LoVo (cell line): ENCODE measurements at places on chromosomes 7 and 10.
A peak's percentile ranks its signal among the peaks of the same experiment; 100 is the strongest.

DNA sequence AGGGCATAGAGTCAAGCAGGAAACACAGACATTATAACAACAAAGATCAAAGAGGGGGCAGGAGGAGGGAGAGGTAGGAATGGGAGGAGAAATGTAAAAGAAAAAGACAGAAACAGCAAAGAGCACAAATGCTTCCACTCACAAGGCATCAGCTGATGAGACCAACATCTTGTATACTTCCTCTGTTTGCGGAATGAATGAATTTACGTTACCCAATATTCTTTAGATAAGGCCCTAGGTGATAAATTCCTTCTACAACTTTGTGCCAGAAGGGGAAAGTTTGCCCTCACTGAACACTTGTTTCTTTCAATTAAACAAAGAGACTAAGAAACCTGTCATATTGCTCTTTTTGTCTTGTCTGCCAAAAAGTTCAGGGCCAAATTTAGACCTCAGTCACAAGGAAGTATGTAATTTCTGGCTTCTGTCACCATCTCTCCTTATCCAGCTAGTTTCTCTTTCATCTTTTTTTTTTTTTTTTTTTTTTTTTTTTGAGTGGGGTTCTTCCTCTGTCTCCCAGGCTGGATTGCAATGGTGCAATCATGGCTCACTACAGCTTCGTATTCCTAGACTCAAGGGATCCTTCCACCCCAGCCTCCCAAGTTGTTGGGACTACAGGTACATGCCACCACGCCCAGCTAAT lies 116.4 kb upstream of the NANOS1 start:
- DNase-seq: no peak

DNA sequence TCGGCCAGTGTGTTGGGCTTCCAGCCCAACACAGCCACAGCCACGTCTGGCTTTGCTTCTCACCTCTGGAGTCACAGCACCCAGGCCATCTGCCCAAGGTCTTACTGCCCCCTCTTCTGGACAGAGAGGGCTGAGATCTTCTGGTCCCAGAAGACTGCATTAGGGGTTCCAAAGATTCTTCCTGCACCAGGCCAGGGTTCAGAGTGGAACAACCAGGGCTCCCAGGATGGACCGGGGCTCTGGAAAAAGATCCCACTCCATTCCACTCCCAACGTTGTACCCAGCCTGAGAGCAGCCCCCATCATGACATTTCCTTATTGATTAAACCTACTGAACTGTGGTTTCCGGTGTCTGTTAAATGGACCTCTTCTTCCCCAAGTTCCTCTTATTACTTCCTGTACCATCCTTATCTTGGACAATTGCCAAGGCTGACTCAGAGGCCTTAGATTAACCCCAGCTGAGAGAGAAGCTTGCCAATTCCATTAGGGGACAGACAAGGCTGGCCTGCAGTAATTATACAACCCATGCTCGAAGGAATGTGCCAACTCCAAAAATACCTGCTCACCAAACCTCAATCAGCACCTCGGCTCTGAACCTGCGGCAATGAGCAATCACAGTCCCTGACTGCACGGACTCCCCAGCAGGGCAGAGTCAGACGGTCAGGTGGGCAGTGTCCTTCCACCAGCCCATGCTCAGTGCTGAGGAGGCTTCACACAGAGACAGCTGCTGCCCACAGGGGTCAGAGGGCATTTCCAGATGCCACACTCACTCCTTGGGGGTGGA lies 47.9 kb upstream of the NPFFR1 start:
- DNase-seq: peak; percentile 88

- no peak for DNase-seq
Observed at GRCh38 chr10:96371356-96371755, 12.6 kb upstream of the OPALIN start.

DNA sequence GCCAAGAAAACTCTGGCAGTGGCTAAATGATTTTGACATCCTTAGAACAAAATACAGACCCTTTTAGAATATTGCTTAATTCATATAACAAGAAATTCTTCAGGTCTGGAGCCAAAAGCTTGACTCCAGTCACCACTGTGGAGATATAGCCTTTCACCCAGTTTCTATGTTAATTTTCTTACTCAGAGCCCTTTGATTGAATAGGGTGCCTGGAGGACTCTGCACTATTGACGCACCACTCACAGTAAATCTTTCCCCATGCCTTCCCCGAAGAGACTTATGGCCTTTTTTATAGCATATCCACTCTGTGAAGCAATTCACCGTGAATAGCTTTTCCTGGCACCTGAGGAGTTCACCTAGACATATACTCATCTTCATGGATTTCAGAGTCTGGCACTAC lies 613.8 kb downstream of the ZWINT start:
- DNase-seq: no peak

- DNase-seq: no peak
Observed at GRCh38 chr7:30201161-30201666, 66.4 kb downstream of the MTURN start.

GRCh38 chr7:98630770-98631169 lies 13.7 kb downstream of the NPTX2 start:
- no peak for DNase-seq

DNA sequence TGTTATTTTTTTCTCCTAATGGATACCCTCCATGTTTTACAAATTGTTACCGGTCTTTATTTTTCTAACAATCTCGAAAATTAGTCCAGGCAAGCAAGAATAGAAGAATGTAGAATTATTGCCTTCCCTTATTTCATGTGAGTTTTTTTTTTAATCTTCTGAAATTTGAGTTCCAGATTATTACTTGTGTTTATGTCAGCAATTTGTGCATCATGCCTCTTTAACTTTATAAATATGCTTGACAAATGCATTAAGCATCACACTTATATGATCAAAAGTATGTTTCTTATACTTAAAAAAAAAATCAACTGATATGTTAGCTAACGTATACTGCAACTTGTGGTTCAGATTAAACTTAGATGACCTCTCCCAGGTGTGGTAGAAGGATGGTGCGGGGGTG lies 242.7 kb upstream of the VSTM2A start:
- no peak for DNase-seq

DNA sequence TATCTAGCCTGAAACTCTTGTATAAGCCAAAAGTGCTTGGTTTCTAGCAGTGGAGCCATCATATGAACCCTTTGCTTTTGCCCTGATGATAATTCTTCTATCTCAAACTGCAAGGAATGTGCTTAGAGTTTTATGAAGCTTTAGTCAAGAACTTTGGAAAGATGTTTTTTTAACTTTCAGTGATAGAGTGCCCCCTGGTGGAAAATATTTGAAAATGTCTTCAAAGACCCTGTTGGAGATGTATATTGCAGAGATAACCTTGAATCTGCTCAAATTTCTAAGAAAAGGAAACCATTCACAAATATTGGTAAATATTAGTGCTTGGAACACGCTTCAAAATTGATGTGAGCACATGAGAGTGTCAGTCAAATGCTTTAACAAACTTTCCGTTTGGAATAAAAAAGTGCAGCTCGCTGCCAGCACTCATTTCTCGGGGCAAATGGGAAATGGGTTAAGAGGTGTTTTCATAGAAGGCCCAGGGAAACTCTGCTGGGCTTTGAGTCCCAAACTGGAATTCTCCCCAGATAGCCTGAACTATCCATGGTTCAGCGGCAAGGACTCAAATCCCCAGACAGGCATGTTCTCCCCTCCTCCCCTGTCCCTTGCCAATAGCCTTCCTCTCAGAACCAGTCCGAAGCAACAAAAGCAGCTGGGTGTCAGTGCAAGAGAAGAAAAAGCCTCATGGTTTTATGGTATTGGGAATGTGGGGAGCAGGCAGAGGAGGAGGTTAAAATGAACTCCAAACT lies 129.3 kb downstream of the MYOF start:
- peak; percentile 46 for DNase-seq

- DNase-seq: no peak
Observed at GRCh38 chr10:115883372-115883771, 389.6 kb downstream of the GFRA1 start.

DNA sequence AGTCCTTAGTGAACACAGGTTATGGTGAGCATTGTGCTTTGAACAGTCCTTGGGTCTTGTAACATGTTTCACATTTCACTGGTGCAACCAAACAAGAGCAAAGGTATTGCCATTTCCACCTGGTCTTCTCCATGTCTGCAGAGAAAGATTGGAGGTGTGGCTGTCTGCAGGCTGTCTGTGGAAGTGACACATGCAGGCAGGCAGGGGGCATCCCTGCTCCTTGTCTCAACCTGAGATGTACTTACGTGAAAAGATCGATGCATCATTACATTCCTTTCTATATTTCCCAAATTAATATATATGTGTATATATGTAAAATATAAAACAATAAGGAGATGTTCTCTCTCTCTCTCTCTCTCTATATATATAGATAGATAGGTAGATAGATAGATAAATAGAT lies 54.3 kb downstream of the LRRC18 start:
- peak; percentile 5 for DNase-seq

- no peak for DNase-seq
Observed at GRCh38 chr10:18279173-18279572, 138.9 kb downstream of the CACNB2 start.

DNA sequence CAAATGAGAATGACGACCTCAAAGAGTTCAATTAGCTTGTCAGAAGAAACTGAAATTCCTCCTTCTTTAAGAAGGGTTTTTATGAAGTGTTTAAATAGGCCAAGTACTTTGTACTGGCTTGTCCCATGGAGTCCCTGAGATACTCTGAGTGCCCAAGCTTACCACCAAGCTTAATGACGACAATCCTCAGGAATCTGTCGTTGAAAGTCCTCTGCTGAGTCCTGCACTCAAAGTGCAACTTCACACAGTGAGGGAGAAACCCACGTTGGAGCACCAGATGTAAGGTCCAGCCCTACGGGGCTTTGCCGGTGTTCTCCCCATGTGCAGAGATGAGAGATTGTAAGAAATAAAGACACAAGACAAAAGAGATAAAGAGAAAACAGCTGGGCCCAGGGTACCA lies 42.8 kb upstream of the AKR1C2 start:
- DNase-seq: no peak

- DNase-seq: no peak
Observed at GRCh38 chr7:16348251-16348650, 73.1 kb downstream of the CRPPA start.

GRCh38 chr10:56496186-56496486 lies 135.1 kb upstream of the ZWINT start:
- no peak for DNase-seq

GRCh38 chr7:105600720-105601550 lies 19.6 kb upstream of the EFCAB10 start:
- no peak for DNase-seq

- no peak for DNase-seq
Observed at GRCh38 chr10:49631975-49632374, 18.1 kb downstream of the CHAT start.

DNA sequence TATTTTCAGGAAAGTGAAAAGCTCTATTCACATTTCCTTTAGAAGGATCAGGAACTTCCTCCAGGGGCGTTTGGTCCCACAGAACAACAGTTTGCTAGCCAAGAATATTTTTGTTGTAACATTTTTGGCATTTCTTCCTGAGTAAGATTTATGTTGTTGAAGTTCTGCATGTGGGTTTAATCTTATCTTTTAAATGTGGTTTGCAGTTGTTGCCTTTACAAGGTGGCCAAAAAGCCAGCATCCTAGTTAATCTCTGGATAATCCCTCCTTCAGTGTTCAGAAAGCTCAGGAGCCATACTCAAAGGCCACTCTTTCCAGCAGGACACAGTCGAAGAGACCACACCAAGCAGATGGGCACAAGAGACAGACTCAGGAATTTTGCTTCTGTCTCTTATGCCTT lies 30.0 kb downstream of the SLC26A4 start:
- no peak for DNase-seq

DNA sequence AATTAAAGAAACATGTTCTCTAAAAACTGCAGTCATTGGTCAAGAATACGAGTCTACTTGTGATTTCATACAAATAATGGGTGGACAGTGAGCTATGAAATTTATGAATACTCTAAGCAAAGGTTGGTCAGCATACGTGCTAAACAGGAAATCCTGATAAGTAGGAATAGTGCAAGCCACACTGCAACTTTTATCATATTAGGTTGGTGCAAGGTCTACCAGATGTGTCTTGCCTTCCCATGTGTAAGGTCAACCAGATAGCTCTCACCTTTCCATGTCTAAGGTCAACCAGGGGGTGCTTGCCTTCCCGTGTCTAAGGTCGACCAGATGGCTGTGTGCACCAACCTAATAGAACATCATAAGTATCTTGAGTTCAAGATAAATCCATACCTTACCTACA lies 2.0 kb upstream of the ITGB1 start:
- no peak for DNase-seq

DNA sequence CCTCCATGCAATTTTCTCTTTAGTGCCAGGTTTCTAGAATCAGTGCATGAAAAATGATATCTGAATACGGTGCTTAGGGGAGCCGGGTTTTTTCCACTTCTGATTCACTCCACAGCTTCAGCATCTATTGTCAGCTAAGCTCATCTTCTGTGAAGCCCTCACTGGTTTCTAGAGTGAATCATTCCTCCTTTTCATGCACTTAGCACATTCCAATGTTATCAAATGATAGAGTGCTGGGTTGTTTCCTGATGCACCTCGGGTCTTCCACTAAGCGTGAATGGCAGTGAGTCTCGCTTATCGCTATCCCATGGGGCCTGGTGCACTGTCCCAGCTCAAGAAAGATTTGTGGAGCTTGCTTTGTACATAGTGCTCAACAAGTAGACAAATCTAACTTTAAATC lies 170.9 kb upstream of the RHEB start:
- DNase-seq: no peak

DNA sequence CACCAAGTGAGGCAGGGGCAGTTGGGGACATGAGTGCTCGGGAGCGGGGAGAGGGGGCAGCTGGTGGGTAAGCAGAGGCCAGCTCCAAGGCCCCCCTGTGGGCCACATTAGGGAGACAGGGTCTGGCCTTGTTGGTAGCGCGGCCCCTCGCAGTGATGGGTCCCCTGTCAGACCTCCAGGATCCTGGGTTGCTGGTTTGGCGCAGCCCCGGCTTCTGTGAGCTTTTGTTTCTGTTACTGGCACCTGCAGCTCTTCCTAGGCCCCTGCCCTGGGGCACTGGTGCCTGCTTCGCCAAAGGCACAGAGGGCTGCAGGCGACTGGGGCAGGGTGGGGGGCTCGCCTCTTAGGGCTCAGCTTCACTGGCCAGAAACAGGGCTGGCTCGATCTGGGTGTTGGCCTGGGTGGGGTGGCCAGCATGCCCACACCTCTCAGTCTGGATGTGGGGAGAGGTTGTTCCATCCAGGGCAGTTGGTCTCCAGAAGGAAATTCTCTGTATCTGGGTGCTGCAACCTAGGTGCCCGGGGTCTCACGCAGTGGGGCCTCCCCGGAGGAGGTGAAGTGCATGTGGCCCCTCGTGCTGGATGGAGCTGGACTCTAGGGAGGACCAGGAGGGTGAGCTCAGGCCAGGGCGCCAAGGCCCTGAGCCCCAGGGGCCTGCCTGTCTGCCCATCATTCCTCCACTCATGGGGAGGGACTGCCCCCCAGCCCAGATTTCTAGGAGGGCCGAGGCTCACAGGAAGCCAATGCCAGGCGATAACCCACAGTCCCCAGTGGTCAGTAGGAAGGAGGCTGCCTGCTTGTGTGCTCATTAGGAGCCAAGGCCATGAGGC lies 138.6 kb downstream of the LHPP start:
- DNase-seq: no peak

- no peak for DNase-seq
Observed at GRCh38 chr7:57370739-57371098, 79.3 kb upstream of the ZNF716 start.

- peak; percentile 22 for DNase-seq
Observed at GRCh38 chr7:32161708-32162107, 91.5 kb upstream of the PDE1C start.

- no peak for DNase-seq
Observed at GRCh38 chr10:79273604-79274003, 73.7 kb upstream of the PPIF start.
